ENCODE measurements at places on chromosomes 6 and 20. TPM values are rescaled to one million over a fixed set of nuclear protein-coding genes. Genes with fewer than 3 reads are reported as not detected.
A peak's percentile ranks its signal among the peaks of the same experiment; 100 is the strongest.

Gene ACTL10
- 2.3 TPM for total RNA-seq

Gene HUS1B
- 0.79 TPM for total RNA-seq

Gene DLL1
- total RNA-seq = 0.35 TPM

Gene DEFB132
- not detected for total RNA-seq

Gene PRDM13
- not detected for total RNA-seq

Gene LINC00237
- not detected for total RNA-seq

Gene TDRD6
- total RNA-seq = 0.07 TPM

Gene C6orf132
- 0.75 TPM for total RNA-seq

Gene RAB44
- total RNA-seq = not detected

Gene HCRTR2
- total RNA-seq = not detected

Gene DSP
- total RNA-seq = 471 TPM

- no peak for DNase-seq
- no peaks in the 10 kb centered on the region for H3K4me1 ChIP-seq
- H3K4me3 ChIP-seq = no peak overlapping the region
- peaks cover 64% of the 10 kb centered on the region for H3K27me3 ChIP-seq
Observed at GRCh38 chr20:25072226-25072811, 9.6 kb downstream of the VSX1 start.

GRCh38 chr6:31568537-31568961 lies 3.5 kb upstream of the LTA start:
- H3K4me3 ChIP-seq = no peak overlapping the region
- peaks cover 2% of the 10 kb centered on the region for H3K27me3 ChIP-seq
- H3K27ac ChIP-seq = no peak overlapping the region
- H3K4me1 ChIP-seq = no peaks in the 10 kb centered on the region

DNA sequence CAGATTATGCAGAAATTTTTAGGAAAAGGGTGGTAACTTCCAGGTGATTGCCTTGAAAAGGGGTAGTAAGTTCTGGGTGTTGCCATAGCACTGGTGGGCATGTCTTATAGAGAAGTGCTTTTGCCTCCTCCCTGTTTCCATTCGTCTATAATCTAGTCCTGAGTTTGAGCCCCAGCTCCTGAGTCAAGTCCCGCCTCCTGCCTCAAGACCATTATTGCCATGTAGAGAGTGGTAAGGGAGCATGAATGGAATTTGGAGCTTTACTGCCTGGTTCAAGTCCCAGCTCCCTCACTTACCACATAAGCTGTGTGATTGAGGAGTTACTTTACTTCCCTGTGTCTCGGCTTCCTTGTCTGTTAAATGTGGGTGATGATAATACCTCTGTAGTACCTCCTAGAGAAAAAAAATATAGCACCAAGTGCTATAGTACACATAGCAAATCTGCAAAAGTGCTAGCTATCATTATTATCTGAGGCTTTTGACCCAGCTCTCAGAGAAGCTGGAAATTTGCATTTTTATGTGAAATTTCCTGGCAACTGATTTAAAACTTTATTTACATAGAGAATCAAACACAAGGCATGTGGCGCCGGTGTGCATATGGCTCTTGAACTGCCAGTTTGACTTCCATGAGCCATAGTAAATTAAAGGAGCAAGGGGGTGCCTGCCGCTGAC lies 36.0 kb downstream of the TGM6 start:
- DNase-seq = no peak
- no peak overlapping the region for H3K27ac ChIP-seq
- H3K36me3 ChIP-seq = no peaks in the 10 kb centered on the region

- H3K27ac ChIP-seq = no peak overlapping the region
- no peak for DNase-seq
- H3K4me1 ChIP-seq = peaks cover 29% of the 10 kb centered on the region
- no peak overlapping the region for H3K4me3 ChIP-seq
Observed at GRCh38 chr6:37020812-37021211, 15.4 kb downstream of the FGD2 start.

DNA sequence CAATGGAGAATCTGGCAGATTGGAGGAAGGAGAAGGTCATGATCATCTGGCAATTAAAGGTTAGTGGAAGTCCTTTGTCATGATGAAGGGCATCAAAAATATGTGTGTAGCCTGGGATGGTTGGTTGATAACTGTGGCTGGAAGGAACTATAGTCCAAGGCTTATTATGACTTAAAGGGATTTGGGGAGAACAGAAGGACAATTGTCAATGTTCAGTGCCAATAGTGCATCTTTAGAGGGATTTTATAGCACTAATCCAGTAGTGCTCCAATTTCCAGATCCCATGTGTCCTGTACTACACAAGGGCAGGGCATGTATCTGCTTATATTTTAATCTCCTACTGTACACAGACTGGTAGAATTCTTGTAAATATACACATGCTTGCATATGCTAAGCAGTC lies 5.0 kb upstream of the ZBTB24 start:
- peaks cover 3% of the 10 kb centered on the region for H3K4me1 ChIP-seq
- DNase-seq = no peak

DNA sequence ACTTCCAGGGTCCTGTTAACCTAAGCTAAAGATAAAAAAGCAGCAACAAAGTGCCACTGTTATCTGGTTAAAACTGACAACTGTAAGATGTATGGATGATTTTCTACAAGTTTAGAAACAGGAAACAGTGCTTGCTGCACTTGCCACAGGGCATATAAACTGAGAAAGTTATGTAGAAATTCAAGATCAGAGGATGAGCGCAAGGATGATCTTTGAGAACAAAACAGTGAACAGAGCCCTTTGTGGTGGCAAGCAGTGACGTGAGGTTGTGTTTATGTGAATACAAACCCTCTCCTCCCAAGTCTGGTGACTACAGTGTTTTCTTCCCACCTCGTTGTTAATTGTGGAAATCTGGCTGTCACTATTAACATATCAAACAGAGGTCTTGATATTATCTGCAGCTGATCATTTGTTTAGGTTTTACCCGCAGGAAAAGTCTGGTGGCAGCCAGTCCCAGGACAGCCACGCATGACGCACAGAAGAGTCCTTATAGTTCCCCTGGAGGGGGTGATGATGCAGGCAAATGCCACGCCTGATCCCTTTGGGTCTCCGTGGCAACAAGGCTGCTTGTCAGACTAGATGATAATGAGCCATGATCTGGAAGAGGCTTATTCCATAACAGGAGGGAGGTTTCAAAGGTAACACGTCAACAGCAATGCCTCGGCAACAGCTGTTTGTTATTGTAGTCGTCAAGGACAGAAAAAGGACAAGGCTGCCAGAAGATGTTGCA lies 43.1 kb upstream of the TNFAIP3 start:
- DNase-seq = no peak
- H3K4me3 ChIP-seq = no peak overlapping the region
- H3K27ac ChIP-seq = peak overlapping the region; percentile 55
- H3K27me3 ChIP-seq = no peaks in the 10 kb centered on the region

DNA sequence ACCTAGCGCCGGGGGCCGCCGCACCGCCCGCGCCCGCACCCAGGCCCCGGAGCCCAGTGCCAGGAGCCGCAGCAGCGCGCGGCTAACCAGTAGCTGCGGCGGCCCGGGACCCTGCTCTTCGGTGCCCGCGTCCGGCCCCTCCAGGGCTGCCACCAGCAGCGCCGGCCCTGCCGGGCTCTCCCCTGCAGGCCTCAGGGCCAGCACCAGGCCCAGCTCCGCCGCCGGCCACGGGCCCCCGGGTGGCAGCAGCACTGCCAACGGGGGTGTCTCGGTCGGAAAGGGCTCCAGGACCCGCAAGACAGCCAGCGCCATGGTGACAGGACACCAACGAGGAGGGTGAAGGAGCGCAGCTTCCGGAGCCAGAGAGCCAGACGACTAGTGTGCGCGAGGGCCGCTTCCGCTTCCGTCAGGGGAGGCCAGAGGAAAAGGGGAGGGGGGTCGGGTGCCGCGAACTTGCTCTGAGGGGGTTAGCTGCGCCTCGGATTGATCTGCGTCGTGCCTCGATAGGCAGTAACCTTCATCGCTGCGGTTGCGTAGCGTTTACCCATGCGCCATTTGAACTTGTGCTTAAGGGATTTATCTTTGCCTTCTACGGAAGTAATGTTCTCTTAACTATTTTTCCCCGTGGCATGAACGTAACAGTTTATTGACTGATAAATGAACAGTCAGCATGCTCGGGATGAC lies at the start of gene PEX6:
PEX6 (minus strand) TSS at position 343 of the 684 bp plus-strand sequence; CDS start at position 312, 31 bp downstream.
- H3K36me3 ChIP-seq = peaks cover 3% of the 10 kb centered on the region
- peak within 1 kb of the TSS; percentile 95 for H3K27ac ChIP-seq
- H3K27me3 ChIP-seq = no peaks in the 10 kb centered on the region
- peaks cover 31% of the 10 kb centered on the region for H3K4me1 ChIP-seq
- H3K4me3 ChIP-seq = peak within 1 kb of the TSS; percentile 89

- H3K27ac ChIP-seq = no peak overlapping the region
- H3K4me3 ChIP-seq = no peak overlapping the region
- H3K4me1 ChIP-seq = peaks cover 13% of the 10 kb centered on the region
- H3K36me3 ChIP-seq = no peaks in the 10 kb centered on the region
Observed at GRCh38 chr20:47875297-47876025, 90.2 kb upstream of the SULF2 start.

- peaks cover 4% of the 10 kb centered on the region for H3K36me3 ChIP-seq
- H3K4me3 ChIP-seq = no peak overlapping the region
- DNase-seq = no peak
- no peaks in the 10 kb centered on the region for H3K4me1 ChIP-seq
- H3K27ac ChIP-seq = no peak overlapping the region
Observed at GRCh38 chr6:70592391-70593117, 25.8 kb downstream of the SDHAF4 start.

- no peak overlapping the region for H3K27ac ChIP-seq
- H3K4me3 ChIP-seq = no peak overlapping the region
- no peaks in the 10 kb centered on the region for H3K36me3 ChIP-seq
- DNase-seq = no peak
- no peaks in the 10 kb centered on the region for H3K4me1 ChIP-seq
Observed at GRCh38 chr6:132362442-132363185, 38.7 kb downstream of the MOXD1 start.

- H3K27me3 ChIP-seq = peaks cover 50% of the 10 kb centered on the region
- peaks cover under 1% of the 10 kb centered on the region for H3K36me3 ChIP-seq
- H3K27ac ChIP-seq = no peak overlapping the region
- peak; percentile 59 for DNase-seq
Observed at GRCh38 chr6:170149681-170150589, 140.9 kb downstream of the DLL1 start.

DNA sequence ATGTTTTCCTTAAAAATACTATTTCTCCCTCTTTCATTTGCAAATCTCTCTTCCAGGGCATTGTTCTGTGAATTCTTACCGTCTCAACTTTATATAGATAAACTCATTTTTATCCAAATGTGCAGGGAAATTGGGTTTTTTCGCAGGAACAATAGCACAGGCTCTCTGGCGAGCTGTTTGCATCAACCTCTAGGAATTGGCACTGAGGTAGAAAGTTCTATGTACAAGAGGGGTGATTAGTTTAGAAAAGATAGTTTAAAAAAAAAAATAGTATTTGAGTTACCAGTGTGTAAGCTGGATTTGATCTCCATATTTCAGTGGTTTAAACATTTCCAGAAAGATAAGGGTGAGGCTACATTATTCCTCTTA lies 129.7 kb upstream of the BTN3A2 start:
- H3K27ac ChIP-seq = peak overlapping the region; percentile 58
- no peaks in the 10 kb centered on the region for H3K27me3 ChIP-seq
- no peaks in the 10 kb centered on the region for H3K36me3 ChIP-seq

GRCh38 chr20:25389401-25389857 lies 1.2 kb downstream of the ABHD12 start:
- H3K36me3 ChIP-seq = peaks cover 3% of the 10 kb centered on the region
- H3K4me1 ChIP-seq = peaks cover 20% of the 10 kb centered on the region
- DNase-seq = no peak
- peak overlapping the region; percentile 72 for H3K4me3 ChIP-seq

DNA sequence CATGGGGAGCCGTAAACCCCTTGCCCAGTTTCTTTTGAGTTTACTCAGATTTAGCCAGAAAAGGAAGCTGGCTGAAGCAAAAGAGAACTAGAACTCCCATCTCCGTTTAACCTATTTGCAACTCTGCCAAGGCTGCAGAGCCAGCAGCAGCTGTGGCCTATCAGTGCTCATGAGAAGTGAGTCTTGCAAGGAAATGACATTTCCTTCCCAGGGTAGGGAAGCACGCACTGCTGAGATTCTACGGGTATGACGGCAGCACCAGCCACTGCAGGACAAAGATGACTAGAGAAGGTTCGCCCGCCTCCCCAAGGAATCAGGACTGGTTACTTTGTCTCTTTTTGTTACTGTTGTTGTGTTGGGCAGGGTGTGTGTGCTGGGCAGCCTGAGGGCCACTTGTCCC lies 47.6 kb downstream of the PPP1R3G start:
- no peaks in the 10 kb centered on the region for H3K36me3 ChIP-seq
- no peaks in the 10 kb centered on the region for H3K27me3 ChIP-seq
- no peak for DNase-seq

DNA sequence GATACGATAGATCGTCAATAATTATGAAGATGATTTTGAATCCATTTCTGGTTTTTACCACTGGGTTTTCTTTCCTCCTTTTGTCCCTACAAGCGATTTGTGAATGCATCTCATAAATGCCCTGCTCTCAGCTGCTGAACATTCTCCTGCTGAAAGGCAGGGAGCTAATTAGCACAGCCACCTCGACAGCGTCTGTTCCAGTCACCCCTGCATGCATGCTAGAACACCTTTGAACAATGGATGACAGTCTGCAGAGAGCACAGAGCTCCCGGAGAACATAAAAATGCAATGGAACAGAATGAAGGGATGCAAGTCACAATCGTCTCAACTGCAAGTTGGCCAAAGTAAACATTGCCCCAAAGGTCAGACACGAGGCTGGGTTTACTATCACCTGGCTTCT lies 105.8 kb downstream of the SLC35B3 start:
- no peaks in the 10 kb centered on the region for H3K27me3 ChIP-seq
- no peaks in the 10 kb centered on the region for H3K36me3 ChIP-seq
- no peak for DNase-seq
- no peak overlapping the region for H3K27ac ChIP-seq
- H3K4me1 ChIP-seq = no peaks in the 10 kb centered on the region

GRCh38 chr6:157440171-157440570 lies 59.2 kb downstream of the ZDHHC14 start:
- H3K4me3 ChIP-seq = no peak overlapping the region
- no peaks in the 10 kb centered on the region for H3K36me3 ChIP-seq
- no peak overlapping the region for H3K27ac ChIP-seq
- no peak for DNase-seq
- peaks cover 28% of the 10 kb centered on the region for H3K4me1 ChIP-seq

GRCh38 chr20:59351157-59352040 lies 51.0 kb downstream of the EDN3 start:
- no peaks in the 10 kb centered on the region for H3K36me3 ChIP-seq
- H3K27ac ChIP-seq = no peak overlapping the region
- peaks cover 14% of the 10 kb centered on the region for H3K4me1 ChIP-seq

DNA sequence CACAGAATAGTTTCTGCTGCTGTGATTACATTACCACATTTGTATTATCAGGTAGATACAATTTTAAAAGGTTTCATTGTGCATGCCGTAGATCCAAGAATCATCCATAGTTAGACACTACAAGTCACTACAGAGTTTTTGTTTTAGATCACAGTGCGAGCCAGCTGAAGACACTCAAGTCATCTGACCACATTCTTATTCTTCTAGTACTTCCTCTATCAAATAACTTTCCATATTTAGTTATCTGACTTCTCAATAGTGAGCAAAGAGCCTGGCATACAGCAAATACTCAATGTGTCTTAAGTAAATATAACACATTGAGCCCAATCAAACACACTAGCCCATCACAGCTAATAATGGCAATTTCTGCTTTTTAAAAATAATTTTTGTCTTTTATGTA lies 195.4 kb downstream of the ASCC3 start:
- DNase-seq = no peak
- H3K27me3 ChIP-seq = no peaks in the 10 kb centered on the region
- no peak overlapping the region for H3K4me3 ChIP-seq

- peaks cover 24% of the 10 kb centered on the region for H3K4me1 ChIP-seq
- no peak overlapping the region for H3K4me3 ChIP-seq
- peaks cover 24% of the 10 kb centered on the region for H3K36me3 ChIP-seq
- H3K27me3 ChIP-seq = no peaks in the 10 kb centered on the region
- H3K27ac ChIP-seq = no peak overlapping the region
Observed at GRCh38 chr6:33450434-33450833, 3.9 kb upstream of the ZBTB9 start.

All from chondrocyte (in vitro differentiated cells).